Melanocyte of skin (primary cell): ENCODE measurements at places on chromosomes 11 and 22. TPM values are rescaled to one million over a fixed set of nuclear protein-coding genes. Genes with fewer than 3 reads are reported as not detected.

The ZP1 gene
- total RNA-seq, result under 0.01 TPM in 1 of 2 replicates, not detected in the other

The PATE2 gene
- 0.36 and 0.69 TPM in 2 replicates for total RNA-seq

The INS gene
- total RNA-seq, result not detected in 2 replicates

The HEPHL1 gene
- not detected in 2 replicates for total RNA-seq

The FAM181B gene
- under 0.01 and 0.15 TPM in 2 replicates for total RNA-seq

The CCDC89 gene
- total RNA-seq, result 3.0 and 3.2 TPM in 2 replicates

The CHRM1 gene
- total RNA-seq, result 0.15 and 1.3 TPM in 2 replicates

The SCO2 gene
- total RNA-seq, result 5.2 and 5.5 TPM in 2 replicates

The KDM4E gene
- not detected in 2 replicates for total RNA-seq
